ENCODE measurements at places on chromosomes 6 and 20.
A peak's percentile ranks its signal among the peaks of the same experiment; 100 is the strongest.

DNA sequence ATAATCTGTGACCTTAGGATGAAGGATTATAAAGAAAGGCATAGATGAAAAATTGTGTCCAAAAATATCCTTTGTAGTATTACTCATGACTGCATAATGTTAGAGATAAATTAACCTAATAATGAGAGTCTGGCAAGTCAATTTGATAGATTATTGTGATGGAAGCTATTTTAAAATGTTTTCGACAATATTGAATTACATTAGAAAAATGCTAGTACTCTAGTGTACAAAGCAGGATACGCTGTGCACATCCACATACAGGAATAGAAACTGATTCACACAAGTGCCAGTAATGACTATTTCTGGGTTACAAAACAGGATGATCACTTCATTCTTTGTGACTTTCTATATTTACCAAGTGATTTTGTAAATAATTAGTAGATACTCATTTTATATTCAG is 3.3 kb downstream of the SLC17A2 start:
- no peak for DNase-seq

DNA sequence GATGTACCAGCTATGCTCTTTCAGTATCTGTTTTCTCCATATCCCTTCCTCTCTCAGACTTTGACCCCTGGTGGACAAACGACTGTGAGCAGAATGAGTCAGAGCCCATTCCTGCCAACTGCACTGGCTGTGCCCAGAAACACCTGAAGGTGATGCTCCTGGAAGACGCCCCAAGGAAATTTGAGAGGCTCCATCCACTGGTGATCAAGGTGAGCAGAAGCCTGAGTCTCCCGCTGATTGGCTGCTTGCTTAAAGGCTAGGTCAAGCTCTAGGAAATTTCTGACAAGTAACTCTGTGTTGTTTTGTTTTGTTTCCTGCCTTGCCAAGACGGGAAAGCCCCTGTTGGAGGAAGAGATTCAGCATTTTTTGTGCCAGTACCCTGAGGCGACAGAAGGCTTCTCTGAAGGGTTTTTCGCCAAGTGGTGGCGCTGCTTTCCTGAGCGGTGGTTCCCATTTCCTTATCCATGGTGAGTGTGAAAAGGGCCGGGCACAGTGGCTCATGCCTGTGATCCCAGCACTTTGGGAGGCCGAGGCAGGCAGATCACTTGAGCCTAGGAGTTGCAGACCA is 28.6 kb downstream of the C6orf89 start:
- DNase-seq, result peak; percentile 32

DNA sequence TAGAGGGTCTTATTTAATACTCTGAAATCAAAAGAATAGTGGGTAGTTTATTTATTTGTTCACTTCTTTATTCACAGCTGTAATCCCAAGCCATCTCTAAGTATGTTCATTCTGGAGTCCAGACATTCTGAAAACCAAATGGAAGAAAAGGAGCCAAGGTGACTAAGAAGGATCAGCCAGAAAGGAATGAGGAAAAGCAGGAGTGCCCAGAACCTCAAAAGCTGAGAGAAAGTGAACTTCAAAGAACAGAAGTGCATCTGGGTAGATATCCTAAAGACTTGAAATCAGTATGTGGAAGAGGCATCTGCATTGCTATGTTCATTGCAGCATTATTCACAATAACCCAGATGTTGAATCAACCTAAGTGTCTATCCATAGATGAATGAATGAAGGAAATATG is 94.8 kb downstream of the VIP start:
- DNase-seq, result no peak

- DNase-seq, result no peak
Observed at GRCh38 chr6:108580646-108581045, 19.9 kb downstream of the FOXO3 start.

- DNase-seq, result no peak
Observed at GRCh38 chr20:57633945-57634491, 13.8 kb upstream of the ZBP1 start.
